ENCODE measurements at places on chromosomes 2 and 18.
A peak's percentile ranks its signal among the peaks of the same experiment; 100 is the strongest.

- no peak for DNase-seq
These were observed 90.3 kb upstream of the BARD1 start for GRCh38 chr2:214899751-214900150.

- DNase-seq = peak; percentile 62
These were observed 127.3 kb downstream of the DNER start for GRCh38 chr2:229586746-229587705.

GRCh38 chr2:158395166-158395565, 61.4 kb downstream of the CCDC148 start:
- DNase-seq = no peak

- no peak for DNase-seq
These were observed 120.5 kb downstream of the ANKRD44 start for GRCh38 chr2:197190100-197190432.
